Testis (tissue), 5 donors: ENCODE measurements at places on chromosomes 5 and 9. TPM values are rescaled to one million over a fixed set of nuclear protein-coding genes. Genes with fewer than 3 reads are reported as not detected.

Gene LIFR
- total RNA-seq = 63.9 TPM

Gene SLC23A1
- total RNA-seq = not detected

Gene KLF4
- total RNA-seq = 61.1 TPM

GRCh38 chr5:88695232-88695631 is 187.8 kb downstream of the MEF2C start:
- no peaks in the 10 kb centered on the region for H3K36me3 ChIP-seq
- no peak overlapping the region for H3K27ac ChIP-seq
- no peak for DNase-seq

DNA sequence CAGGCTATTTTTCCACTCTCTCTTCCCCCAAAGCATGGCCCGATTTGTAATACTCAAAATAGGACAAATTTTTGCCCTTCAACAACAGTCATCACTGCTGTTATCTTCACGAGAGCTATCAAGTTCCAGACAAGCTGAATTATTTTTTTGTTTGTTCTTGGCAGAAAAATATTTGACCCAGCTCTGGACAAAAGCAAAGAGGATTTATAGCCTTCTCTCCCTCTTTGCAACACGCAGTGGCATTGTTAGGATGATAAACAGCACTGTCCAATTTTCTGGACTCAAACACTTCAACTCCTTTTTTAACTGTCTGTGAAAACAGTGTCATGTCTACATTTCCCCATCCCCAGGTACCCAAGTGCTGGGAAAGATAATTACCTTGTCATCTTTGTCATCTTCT is 160.3 kb downstream of the SLF1 start:
- no peak overlapping the region for H3K27ac ChIP-seq
- no peak for DNase-seq
- H3K36me3 ChIP-seq = no peaks in the 10 kb centered on the region
- H3K4me1 ChIP-seq = no peaks in the 10 kb centered on the region
- H3K4me3 ChIP-seq = no peak overlapping the region

GRCh38 chr5:140551872-140552271 is 4.4 kb downstream of the EIF4EBP3 start:
- H3K27ac ChIP-seq = no peak overlapping the region
- H3K36me3 ChIP-seq = no peaks in the 10 kb centered on the region
- H3K4me1 ChIP-seq = peaks cover 44% of the 10 kb centered on the region
- no peaks in the 10 kb centered on the region for H3K27me3 ChIP-seq

- no peak overlapping the region for H3K27ac ChIP-seq
- H3K36me3 ChIP-seq = no peaks in the 10 kb centered on the region
These were observed 120.4 kb downstream of the SPATA31D1 start for GRCh38 chr9:82108941-82109340.
